Fibroblast of skin of left quadriceps (primary cell): ENCODE measurements at places on chromosomes 5 and 9.

- no peak for DNase-seq
These were observed 374.1 kb upstream of the IRX4 start for GRCh38 chr5:2256691-2257280.

GRCh38 chr9:25225938-25226760, 452.1 kb downstream of the TUSC1 start:
- DNase-seq: no peak

- DNase-seq: no peak
These were observed 9.4 kb upstream of the C5orf15 start for GRCh38 chr5:133977858-133978257.

DNA sequence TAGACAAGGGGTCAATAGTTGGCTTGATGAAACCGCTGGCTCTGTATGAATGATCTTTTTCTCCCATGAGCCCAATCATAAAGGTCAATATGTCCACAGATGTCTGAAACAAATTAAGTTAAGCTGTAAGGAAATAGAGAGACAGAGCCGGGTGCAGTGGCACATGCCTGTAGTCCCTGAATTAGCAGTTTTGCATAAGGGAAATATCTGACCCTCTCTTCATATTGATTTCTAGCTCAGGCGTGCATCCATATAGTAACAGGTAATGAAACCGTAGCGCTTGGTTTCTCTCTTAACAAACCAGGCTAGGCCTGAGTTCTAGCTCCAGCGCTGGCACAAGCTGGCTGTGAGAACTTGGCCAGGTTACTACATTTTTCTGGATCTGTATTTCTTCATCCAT, 118.1 kb upstream of the ERCC6L2 start:
- no peak for DNase-seq

- no peak for DNase-seq
These were observed 1696.0 kb upstream of the WWC1 start for GRCh38 chr5:166595274-166595951.

DNA sequence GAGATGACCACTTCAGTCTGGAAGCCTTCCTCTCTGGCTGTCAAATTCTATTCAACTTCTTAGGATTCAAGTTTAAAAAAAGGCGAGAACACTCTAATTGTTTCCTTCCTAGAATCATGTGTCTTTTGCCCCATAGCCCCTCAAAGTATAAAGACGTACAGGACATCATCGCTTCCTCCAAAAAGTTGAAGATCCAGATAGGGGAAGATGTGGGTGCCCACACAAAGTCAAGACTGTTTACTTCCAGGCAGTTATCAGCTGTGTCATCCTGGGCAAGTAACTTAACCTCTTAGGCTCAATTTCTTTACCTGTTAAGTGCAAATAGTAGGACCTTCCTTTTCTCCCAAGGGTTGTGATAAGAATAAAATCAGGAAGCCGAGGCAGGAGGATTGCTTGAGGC, 40.1 kb downstream of the PPARGC1B start:
- no peak for DNase-seq

DNA sequence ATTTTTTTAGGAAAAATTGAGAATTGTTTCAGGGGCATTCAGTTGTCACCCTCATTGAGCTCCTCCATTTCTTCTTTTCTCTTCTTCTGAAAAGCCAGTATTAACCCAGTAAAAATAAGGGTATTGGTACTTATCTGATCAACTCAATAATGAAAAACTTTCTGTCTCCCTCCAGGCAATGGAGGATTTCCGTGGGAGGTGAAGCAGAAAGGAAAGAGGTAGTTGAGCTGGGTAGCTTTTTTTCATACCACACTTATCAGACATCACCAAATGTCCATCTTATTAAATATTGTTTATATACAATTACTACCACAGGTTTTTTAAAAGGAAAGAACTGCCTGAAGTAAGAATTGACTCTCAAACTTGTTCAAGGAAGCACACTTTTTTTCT, 731.1 kb upstream of the ZNF608 start:
- no peak for DNase-seq

DNA sequence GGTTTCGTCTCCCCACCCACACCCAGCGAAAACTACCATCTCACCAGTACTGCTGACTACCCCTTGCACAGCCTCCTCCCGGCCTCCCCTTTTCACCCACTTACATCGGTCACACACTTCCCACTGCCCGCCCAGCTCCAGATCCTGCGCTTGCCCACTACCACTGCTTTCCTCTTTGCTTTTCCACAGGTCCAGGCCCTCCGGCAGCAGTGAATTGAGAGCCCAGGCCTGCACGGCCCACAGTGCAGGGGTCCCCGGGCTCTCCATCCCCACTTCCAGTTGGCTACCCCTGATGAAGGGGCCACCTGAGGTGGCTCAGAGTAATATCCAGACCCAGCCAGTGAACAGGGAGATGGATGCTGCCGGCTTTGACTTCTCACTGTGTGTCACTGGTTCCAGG, 120.2 kb upstream of the FSTL4 start:
- no peak for DNase-seq

DNA sequence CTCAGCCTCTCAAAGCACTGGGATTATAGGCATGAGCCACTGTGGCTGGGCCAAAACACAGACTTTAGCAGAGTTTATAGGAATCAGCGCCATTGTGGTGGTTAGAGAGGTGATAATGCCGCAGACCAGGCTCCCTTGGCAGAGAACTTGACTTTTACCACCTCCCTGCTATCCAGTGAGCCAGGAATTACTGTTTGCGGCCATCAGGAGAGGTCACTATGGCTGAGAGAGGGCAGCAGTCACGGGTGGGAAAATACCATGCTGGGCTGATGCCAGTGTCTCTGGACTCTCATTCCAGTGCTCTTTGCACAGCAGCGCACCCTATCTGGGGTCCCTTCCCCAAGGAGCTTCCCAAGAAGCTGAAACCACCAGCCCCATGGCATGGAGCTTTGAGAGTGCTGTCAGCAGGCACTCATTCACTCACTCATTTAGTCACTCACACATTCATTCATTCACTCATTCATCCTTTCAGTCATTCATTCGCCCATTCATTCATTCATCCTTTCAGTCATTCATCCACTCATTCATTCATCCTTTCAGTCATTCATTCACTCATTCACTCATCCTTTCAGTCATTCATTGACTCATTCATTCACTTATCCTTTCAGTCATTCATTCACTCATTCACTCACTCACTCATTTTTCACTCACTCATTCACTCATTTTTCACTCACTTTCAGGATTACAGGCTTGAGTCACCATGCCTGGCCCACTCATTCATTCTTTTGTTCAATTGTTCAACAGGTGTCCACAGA, 27.3 kb upstream of the RNU6ATAC start:
- DNase-seq: no peak

DNA sequence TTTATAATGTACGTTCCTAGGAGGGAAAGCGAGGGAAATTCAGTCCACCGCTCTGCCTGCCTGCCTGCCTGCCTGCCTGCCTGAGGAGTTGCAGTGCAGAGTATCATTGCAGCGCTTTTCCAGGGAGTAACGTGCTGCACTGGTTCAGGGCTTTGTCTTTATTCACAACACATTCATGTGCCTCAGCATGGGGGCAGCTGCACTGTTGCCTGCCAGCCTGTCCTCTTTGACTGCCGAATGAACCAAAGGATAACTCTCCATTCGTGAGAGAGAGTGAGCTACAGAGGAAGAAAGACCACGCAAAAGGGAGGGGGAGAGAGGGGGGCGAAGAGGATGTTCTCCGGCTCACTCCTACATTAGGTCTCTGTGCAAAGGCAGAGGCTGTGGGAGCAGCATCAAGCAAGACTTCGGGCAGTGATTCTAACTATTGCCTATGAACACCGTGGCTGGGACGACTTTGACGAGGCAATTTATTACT, 791.2 kb downstream of the MAT2B start:
- no peak for DNase-seq

DNA sequence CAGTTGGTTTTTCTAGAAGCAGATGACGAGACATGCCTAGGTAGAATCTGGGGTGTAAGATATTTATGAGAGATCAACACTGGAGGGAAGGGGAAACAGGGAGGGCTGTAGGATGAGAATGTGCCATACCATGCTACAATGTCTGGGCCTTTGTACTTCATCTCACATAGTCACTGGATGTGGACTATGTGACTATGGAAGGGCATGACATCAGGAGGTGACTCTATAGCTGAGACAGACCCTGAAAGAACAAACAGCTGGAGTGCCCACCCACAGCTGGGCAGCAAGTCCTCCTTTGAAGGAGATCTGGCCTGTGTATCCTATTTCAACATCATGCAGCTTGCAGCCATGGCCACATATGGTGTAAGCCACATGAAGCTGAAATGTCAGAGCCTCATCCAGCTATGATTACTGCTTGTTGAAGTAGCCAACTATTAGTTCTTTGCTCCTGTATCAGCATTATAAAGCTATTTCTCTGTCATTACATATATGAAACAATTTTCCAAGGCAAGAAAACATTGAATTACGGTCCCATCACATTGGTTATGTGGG, 46.2 kb upstream of the KIF2A start:
- no peak for DNase-seq

GRCh38 chr9:132663117-132663516, 6.7 kb downstream of the DDX31 start:
- no peak for DNase-seq

- DNase-seq: peak; percentile 44
These were observed 845 bp upstream of the NR4A3 start for GRCh38 chr9:99820685-99821395.

DNA sequence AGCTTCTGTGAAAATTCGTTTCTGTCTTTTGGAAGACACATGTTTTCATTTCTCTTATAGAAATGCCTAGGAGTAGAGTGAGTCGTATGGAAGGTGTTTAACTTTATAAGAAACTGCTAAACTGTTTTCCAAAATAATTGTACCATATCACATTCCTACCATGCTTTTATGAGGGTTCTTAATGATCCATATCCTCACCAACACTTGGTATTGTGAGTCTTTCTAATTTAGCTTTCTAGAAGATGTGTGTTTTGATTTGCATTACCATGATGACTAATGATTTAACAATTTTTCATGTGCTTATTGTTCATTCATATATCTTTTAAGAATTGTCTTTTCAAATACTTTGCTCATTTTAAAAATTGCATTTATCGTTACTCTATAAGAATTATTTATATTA, 223.6 kb downstream of the COMMD10 start:
- no peak for DNase-seq

DNA sequence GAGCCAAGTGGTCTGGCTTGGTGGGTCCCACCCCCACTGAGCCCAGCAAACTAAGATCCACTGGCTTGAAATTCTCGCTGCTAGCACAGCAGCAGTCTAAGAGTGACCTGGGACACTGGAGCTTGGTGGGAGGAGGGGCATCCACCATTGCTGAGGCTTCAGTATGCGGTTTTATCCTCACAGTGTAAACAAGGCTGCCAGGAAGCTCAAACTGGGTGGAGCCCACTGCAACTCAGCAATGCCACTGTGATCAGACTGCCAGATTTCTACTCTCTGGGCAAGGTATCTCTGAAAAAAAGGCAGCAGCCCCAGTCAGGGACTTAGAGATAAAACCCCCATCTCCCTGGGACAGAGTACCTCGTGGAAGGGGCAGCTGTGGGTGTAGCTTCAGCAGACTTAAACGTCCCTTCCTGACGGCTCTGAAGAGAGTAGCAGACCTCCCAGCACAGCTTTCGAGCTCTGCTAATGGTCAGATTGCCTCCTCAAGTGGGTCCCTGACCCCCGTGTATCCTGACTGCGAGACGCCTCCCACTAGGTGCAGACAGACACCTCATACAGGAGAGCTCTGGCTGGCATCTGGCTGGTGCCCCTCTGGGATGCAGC, 18.2 kb upstream of the STK32A start:
- DNase-seq: no peak

DNA sequence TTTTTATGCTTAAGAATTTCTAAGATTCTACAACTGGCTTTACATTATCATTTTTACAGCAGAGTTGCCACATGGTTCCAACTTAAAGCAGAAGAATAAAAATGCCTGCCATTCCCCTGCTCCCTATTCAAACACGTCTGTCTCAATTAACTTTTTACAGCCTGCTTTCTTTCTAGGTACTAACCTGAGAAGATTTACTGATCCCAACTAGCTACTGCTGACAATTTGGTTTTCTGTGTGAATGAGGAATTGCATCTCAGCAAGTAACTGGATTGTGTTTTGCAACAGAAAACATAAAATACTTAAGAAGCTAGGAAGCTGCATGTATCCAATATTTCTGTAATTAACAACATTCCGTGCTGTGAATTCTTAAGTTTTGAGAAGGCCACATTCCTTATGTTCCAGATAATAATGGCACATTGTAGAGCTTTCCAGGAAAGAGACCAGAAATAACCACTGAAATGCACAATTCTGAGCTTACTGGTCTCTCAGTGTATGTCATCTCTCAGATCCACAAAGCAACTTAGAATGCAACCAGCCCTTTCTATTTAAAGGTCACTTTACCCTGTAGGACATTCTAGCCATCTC, 306.8 kb upstream of the NMUR2 start:
- peak; percentile 37 for DNase-seq

DNA sequence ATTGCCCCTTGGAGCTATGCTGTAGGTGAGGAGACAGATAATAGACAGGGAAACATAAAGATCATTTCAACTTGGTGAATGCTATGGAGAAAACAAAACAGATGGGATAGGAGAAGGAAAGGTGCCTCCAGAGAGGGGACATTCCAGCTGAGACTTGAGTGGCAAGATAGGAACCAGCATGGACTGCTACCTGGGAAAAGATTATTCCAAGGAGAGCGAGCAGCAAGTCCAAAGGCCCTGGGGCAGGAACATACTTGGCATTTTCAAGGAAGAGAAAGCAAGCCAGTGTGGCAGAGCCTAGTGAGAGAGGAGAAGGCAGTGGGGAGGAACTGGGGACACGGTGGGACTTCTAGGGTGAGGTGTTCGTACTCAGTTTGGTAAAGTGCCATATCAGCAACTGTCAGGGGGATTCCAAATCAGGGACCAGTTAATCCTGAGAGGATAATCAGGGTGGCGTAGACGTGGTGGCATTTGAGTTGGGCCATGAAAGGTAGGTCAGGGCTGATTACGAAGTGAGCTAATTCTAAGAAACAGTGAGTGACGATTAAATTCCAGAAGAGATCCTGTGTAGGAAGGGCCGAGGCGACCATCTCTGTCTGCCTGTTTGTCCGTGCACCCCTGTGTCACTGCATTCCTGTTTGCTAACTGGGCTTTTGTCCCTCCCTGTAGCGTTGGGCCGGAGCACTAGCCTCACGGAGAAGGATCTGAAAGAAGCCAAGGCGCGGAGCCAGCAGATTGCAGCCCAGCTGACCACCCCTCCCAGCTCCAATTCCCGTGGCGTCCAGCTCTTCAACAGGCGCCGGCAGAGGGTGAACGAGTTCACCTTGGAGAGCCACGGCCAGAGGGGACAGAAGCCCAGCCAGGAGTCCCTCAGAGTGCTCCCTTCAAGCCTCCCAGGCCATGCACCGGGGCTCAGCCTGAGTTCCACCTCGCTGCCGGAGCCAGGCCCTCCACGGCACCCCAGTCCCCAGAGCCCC, 7.1 kb downstream of the SYNPO start:
- no peak for DNase-seq

DNA sequence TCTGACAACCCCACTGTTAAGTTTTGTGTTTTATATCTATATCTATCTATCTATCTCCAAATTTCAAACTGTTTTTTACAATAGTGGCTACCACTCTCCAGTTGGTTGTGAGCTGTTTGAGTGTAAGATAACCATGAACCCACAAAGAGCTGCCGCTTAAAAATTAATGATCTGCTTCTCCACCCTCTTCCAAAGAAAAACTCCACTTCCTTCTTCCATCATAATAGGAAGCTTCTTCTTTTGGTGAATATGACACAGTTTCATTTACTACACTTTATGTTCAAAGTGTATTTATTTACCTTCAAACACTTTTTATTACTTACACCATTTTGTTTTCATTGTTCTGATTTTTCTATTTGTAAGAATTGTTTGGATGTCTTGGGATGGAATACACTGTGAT, 37.9 kb downstream of the SPZ1 start:
- no peak for DNase-seq
